Stimulated activated CD8-positive, alpha-beta memory T cell treated with anti-CD3 and anti-CD28 coated beads, Interleukin-4, amount 100 ng/mL, for 48 hours (primary cell): ENCODE measurements at places on chromosomes 1 and 21.
A peak's percentile ranks its signal among the peaks of the same experiment; 100 is the strongest.

GRCh38 chr21:35469498-35469897, 420.4 kb upstream of the RUNX1 start:
- DNase-seq, result no peak

DNA sequence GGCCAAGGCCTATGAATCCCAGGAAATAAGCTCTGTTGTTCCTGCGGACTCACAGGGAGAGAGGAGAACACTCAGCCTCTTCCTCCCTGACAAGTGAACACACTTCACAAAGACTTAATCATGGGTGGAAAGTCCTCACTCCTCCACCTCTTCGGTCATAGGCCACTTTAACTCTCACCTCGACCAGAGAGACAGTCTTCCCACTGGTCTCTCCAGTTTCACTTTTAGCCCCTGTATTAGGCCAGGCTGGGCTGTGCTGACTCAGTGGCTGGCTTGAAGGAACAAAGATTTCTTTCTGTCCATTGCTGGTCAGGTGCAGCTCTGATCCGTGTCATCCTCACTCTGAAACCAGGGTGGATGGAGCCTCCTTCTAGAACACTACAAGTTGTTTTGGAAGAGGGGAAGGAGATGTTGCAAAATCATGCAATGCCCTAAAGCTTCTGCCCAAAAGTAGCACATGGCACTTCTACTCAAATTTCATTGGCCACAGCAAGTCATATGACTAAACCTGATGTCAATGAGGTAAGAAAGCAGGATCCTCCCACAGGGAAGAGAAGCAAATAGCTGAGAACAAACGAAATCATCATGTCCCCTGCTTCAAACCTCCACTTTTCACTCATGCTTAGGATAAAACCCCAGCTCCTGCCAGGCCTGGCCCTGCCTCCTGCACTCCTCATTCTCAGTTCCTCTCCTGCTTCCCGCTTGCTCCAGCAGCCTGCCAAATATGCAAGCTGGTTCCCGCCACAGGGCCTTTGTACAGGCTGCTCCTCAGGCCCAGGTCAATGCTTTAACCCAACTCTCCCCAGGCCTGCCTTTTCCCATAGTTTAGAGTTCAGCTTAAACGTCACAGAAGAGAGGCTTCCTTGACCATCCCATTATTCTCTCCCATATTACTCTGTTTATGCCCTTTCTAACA, 150.5 kb upstream of the RUNX3 start:
- DNase-seq, result no peak

- no peak for DNase-seq
Measured at GRCh38 chr1:202063093-202063492, 52.7 kb downstream of the ELF3 start.

DNA sequence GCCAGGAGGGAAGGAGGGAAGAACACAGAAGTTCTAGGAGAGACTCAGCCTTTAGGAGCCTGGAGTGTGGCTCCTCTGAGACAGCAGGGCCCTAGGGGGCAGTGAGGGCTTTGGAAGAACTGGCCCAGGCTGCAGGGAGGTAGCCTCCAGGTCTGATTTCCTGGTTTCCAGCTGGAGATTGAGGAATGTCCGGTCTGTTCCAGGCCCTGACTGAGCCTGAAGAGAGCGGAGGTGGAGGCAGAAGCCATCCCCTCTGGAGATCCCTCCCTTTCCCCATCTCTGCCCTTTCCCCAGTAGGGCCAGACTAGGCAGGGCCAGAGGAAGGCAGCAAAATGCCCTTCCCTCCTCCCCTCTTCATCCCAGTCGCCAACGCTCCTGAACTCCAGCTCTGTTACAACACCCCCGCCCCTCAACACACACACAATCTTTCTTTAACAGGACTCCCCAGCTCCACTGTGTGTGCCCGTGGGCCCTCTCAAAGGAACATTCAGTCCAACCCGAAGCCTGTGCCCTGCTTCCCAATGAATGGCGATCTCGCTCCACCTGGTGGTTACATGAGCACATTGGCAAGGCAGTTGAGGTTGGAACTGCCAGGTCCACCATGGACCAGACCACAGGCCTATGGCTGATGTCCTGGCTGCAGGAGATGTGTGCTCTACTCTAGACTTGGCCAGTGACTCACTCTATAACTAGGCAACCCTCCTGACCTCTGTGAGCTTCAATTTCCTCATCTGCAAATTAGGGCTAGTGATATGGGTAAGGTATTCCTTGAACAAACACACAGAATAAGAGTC, 32.0 kb downstream of the MAP7D1 start:
- peak; percentile 82 for DNase-seq

GRCh38 chr1:33561576-33561975, 89.1 kb downstream of the ZSCAN20 start:
- DNase-seq, result no peak

GRCh38 chr1:6162773-6163172, 17.3 kb downstream of the CHD5 start:
- DNase-seq, result no peak

DNA sequence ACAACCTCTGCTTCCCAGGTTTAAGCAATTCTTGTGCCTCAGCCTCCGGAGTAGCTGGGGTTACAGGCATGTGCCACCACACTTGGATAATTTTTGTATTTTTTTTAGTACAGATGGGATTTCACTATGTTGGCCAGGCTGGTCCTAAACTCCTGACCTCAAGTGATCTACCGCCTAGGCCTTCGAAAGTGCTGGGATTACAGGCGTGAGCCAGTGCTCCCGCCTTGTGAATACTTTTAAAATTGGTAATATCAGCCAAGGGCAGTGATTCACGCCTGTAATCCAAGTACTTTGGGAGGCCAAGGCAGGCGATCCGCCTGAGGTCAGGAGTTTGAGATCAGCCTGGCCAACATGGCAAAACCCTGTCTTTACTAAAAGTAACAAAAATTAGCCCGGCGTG, 33.7 kb downstream of the ZYG11B start:
- no peak for DNase-seq

GRCh38 chr1:232983817-232984567, 33.6 kb downstream of the NTPCR start:
- no peak for DNase-seq

- no peak for DNase-seq
Measured at GRCh38 chr1:206550446-206550845, 43.1 kb downstream of the RASSF5 start.

DNA sequence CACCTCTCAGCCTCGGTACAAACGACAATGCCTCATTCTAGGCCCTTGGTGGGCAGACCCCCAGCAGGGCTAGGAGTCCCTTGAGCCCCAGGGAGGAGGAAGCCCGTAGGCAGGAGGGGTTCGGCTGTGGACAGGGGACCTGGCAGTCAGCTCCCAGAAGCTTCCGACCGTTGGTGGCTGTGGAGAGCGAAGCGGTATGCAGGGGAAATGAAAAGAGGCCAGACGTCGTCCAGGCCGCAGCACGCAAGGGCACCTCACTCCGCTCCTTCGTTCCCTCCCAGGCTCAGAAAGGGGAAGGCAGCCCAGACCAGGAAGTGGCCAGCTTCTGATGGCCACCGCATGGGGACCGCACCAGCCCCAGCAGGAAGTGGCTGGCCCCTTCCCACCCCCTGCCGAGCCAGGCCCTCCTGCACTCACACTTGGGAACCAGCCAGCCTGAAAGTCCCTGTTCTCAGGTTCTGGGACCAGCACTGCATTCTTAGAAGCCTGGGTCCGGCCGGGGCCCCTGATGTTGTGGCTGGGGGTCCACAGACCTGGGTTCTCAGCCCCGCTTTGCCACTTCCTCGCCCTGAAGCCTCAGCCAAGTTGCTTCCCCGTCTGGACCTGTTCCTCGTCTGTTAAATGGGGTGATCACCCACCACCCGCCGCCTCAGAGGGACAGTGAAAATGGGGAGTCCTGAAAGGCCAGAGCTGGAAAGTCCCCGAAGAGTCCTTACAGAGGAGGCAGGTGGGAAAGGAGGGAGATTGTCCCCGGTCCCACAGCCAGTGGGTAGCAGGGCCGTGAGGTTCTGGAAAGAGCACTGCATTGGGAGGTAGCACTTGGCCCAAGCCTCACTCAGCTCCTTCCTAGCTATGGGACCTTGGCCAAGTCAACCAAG, 104.0 kb upstream of the RUNX3 start:
- DNase-seq, result peak; percentile 54

GRCh38 chr1:78624035-78624434, 3.8 kb downstream of the IFI44L start:
- no peak for DNase-seq

DNA sequence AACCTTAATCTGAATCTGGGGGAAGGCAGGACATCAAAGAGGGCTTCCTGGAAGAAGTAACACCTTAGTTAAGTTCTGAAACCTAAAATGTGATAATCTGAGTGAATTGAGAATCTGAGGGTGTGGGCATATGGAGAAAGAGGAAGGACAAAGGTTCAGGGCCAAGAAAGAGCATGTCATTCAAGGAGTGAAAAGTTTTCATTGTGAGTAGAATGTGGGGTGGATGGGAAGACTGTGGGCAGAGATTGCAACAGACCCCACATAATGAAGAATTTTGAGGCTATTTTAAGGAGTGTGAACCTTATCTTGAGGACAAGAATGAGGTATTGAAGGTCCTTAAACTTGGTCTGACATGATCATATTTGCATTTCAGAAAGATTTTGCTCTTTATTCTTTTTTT, 227.2 kb downstream of the PTGER3 start:
- DNase-seq, result no peak

DNA sequence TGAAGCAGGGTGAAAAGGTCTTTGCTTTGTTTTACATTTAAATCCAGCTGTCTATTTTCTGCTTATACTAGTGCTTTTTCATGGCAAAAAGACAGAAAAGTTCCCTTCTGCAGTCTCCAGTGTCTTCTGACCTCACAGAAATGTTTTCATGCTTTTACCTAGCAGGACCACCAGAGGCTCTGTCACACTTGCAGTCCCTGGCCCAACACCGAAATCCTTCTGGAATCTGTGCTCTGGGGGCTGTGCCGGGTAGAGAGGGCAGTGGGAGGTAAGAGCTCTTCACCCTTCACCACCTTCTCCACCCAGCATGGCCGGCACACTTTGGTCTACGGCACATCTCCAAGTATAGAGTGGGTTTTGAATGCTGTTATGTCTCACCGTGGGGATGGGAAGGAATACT, 20.8 kb downstream of the GNAT2 start:
- DNase-seq, result no peak

- DNase-seq, result no peak
Measured at GRCh38 chr1:246372559-246372958, 134.5 kb downstream of the SMYD3 start.

- no peak for DNase-seq
Measured at GRCh38 chr1:3533067-3534048, 78.0 kb downstream of the MEGF6 start.

DNA sequence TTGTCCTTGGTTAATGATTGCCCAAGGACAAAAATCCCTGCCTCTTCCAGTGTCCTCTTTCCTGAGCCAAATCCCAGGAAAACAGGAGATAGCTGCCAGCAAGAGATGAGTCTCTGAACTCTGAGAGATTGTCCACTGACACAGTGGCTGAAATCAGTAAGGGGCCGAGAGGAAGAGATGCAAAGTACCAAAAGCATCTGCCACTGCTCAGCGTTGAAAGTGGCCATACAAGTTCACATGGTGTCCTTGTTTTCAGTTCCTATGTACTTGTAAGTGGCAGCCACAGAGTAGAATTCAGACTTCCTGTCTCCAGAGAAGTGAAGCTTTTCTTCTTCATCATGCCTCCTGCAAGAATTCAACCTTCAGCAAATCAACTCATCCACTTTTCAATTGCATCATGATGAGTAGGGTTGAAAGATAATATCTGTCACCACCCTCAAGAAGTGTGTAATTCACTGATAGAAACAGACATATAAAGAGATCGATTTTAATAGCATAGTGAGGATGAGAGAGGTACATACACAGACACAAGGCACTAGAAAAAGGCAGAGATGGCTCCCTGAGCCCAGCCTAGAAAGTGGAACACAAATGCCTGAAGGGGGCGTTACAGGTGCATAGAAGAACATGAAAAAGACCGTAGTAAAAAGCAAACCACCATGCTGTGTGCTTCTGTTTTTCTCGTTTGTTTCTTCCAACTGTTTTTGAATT, 185.8 kb downstream of the MRPL39 start:
- peak; percentile 69 for DNase-seq

DNA sequence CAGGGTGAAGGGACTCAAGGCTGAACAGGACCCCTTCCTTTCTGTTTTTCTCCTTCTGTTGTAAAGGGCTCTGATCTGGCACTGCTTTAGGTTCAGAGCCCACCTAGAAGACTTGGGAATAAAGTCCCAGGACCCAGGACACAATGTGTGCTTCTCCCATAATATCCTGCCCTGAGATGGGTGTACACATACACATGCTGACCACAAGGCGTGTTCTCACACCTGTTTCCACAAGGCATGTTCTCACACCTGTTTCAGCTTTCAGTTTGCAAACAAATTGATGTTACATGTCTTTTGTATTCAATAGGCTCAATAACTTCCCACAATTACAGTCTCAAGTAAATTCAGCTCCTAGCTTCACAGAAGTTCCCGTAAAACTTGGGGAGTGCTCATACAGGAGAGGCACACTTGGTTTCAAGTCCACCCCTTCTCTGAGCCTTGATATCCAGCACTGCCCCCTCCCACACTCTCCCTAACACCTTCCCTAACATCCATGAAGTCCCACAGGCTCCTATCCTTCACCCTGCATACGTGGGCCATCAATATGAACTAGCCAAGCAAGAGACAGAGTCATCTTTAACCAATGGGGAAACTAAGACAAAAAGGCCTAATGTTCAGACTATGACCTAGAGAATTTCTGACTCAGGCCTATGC, 41.7 kb downstream of the ERI3 start:
- DNase-seq, result no peak

DNA sequence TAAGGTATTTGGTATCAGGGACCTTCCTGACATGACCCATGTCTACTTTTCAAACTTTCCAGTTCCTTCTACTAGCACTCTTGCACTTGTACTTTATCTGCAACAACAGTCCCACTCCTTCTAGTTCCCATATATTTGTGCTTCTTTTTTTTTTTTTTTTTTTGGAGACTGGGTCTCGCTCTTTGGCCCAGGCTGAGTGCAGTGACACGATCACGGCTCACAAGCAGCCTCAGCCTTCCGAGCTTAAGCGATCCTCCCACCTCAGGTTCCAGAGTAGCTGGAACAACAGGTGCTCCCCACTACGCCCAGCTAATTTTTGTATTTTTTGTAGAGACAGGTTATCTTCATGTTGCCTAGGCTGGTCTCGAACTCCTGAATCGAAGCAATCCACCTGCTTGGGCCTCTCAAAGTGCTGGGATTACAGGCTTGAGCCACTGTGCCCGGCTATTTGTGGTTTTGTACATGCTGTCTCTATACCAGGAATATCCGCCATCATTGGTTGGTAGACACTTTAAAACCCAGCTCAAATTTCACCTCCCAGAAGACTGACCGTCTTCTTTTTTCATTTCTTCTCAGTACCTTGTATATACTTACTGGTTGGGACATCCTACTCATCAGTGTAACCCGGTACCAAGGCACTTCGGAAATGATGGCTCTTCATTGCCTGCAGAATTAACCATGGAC, 1.1 kb downstream of the ZMYM1 start:
- no peak for DNase-seq

GRCh38 chr1:50264590-50264989, 155.9 kb downstream of the ELAVL4 start:
- no peak for DNase-seq

DNA sequence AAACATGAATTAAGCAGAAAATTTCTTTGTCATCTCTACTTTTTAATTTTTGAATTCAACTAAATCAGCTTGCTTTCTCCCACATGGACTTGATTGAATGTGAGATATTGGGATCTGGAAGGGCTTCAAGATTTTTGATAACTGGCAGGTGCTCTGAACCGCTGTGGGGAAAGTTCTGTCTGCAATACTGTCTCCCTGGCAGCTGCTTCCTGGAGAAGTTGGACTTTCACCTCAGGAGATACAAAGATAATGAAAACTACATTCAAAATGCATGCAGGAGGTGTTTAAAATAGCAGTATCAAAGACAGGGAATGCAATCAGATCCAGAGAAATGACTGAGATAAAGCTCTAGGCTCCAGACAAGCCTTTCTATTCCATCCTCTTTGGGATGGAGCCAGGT, 338.3 kb downstream of the NEGR1 start:
- no peak for DNase-seq

GRCh38 chr1:197915862-197916499, 1.2 kb upstream of the LHX9 start:
- DNase-seq, result no peak
